ENCODE measurements at places on chromosomes 6 and 20.
A peak's percentile ranks its signal among the peaks of the same experiment; 100 is the strongest.

GRCh38 chr20:11227602-11228001, 553.8 kb upstream of the JAG1 start:
- no peak for DNase-seq

DNA sequence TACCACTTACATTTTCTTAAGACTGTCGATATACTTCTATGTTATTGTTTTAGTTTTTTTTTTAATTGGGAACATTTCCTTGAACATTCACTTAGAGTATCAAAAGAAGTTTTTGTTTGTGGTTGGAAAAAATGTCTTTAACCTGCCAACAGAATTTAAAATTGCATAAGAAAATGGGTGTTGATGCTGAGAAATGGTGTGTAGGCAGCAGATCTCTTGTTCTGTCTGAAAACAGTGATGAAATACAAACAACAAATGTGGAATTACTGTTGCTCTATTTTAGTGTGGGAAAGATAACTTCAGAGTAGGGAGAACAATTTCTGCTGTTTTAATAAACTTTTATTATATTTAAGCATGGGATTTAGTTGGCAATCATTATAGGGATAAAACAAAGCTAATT, 293.5 kb downstream of the CDKAL1 start:
- DNase-seq: no peak

DNA sequence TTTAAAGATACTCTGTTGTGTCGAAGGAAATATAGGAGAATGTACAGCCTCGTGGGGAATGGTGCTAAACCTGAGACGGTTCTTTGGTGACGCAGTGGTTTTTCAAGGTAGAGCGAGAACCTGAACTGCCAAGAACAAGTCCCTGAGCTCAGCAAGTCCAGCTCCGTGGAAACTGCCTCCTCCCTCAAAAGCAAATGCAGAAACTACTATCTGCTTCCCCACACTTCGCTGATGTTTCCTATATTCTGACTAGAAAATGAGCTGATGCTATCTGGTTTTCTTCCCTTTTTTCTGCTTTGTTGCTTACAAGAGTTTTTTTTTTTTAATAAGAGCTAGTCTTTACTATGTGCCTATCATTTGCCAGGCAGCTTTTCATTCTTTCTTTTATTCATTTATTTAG, 85.3 kb upstream of the LY86 start:
- no peak for DNase-seq

- peak; percentile 35 for DNase-seq
These were observed 19.5 kb upstream of the IER3 start for GRCh38 chr6:30763618-30764489.

DNA sequence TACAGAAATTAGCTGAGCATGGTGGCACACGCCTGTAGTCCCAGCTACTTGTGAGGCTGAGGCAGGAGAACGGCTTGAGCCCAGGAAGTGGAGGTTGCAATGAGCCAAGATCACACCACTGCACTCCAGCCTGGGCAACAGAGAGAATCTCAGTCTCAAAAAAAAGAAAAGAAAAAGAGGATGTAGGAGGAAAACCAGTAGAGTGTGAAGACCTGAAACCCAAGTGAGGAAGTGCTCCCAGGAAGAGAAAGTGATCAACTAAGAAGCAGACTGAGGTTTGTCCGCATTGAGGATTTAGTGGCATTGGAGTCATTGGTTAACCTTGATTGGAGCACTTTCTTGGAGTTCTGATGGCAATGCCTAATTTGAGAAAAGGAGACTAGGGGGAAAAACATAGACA, 20.6 kb upstream of the TASP1 start:
- no peak for DNase-seq

DNA sequence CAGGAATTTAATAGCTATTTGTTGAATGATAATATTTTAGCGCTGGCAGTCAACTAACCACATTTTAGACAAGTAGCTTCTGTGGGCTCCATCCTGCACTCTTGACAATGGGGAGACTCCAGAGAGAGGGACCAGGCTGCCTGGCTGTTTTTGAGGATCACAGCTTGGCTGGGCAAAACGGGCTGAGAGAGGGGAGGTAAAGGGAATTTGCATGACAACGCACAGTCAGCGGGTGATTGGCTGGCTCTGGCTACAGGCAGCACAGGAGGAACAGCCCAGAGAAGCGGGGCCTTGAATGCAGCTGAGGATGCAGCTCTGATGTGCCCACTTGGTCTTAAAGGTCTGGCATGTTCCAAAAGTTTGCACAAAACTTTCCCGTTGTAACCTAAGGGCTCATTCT, 41.2 kb downstream of the LRFN2 start:
- no peak for DNase-seq

DNA sequence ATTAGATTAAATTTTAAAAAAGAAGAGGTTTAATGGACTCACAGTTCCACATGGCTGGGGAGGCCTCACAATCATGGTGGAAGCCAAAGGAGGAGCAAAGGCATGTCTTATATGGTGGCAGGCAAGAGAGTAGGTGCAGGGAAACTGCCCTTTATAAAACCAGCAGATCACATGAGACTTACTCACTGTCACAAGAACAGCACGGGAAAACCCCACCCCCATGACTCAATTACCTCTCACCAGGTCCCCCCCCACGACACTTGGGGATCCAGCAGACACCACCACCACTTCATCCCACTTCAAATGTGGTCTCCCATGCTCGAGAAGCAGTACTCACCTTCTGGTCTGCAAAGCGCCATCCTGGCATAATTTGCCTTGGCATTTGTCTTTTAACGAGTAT, 24.6 kb downstream of the MTFR2 start:
- peak; percentile 21 for DNase-seq

GRCh38 chr6:131966443-131966842, 15.3 kb upstream of the CCN2 start:
- DNase-seq: no peak

- DNase-seq: no peak
These were observed 127.5 kb downstream of the EYA4 start for GRCh38 chr6:133368664-133369063.

GRCh38 chr20:17615645-17616479, 46.0 kb downstream of the DSTN start:
- DNase-seq: no peak

DNA sequence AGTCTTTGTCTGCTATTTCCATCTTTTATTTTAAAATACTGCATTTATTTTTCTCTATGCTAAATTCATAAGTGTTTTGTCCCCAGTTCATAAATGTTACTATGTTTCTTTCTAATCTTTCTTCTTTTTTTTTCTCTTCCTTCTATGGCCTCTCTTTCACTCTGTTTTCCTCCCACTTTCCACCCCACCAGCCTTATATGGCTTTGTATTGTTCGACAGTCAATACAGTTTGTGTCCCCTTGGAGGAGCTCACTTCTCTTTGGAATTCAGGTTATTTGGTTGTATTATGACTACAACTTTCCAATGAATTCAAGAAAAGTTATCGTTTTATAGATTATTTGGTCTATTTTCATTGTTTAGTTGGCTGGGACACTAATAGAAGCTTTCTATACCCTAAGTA, 393.5 kb downstream of the NKAIN2 start:
- DNase-seq: no peak

DNA sequence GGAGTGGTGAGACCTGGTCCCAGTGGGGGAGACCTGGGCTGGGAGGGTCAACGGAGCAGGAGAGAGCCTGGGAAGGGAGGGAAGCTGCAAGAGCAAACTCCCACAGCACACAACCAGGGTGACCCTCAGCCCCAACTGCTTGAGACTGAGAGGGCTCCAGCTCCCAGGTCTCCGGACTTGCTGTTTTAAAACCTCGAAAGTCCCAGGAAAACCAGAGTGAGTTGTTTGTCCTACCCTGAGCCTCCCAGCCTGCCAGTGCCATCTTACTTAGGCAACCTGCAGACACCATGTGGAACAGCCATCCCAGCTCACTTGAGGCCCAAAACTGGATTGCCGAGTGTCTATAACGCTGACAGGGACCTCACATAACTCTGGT, 4.8 kb upstream of the NTSR1 start:
- no peak for DNase-seq
